ENCODE measurements at places on chromosomes 7 and 10.

DNA sequence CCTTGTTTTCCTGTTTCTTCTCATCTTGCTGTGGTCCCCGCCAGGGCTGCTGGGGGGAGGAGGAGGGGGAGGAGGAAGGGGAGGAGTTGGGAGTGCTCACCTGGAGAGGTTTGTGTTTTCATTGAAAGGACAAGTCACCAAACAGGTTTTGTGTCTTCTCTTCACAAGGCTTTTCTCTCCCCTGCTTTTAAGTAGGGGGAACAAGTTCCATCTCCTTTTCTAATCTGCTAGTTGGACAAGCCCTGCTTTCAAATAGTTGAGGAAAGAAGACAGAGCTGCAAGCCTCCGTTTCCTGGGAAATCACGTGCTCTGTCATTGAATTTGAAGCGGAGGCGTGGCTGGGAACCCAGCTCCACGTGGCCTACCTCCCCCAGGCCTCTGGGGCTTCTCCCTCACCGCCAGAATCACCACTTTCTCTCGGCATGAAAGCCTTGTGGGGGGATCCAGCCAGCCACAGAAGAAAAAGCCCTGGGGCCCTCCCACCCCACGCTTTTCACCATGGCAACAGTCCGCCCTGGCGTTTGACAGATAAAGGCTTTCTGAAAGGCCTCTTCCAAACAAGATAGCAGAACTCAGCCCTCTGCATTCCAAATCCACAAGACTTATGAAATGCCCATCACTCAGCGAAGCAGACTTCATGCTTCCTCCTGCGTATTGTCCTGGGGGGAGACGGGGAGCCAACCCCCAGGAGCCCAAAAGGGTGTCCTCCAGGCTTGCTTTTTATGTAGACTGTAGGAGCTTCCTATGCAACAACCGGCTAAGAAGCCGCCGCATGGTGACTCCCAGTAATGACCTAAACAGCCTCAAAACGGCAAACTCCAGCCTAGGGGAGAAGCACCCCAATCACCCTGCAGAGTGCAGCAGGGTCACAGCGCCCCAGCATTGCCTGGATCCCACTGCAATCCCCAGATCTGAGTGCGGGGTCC is 51.7 kb downstream of the PROSER2 start:
- no peak for DNase-seq

- DNase-seq: no peak
These were observed 81.0 kb upstream of the INSIG1 start for GRCh38 chr7:155216475-155217272.

GRCh38 chr10:73907841-73908517 is 3.0 kb upstream of the PLAU start:
- DNase-seq: no peak

- no peak for DNase-seq
These were observed 36.3 kb downstream of the SLC25A13 start for GRCh38 chr7:96285579-96285978.
